ENCODE measurements at places on chromosomes 3 and 15.

GRCh38 chr15:88385078-88385700 is 82.0 kb downstream of the MRPL46 start:
- DNase-seq = no peak

DNA sequence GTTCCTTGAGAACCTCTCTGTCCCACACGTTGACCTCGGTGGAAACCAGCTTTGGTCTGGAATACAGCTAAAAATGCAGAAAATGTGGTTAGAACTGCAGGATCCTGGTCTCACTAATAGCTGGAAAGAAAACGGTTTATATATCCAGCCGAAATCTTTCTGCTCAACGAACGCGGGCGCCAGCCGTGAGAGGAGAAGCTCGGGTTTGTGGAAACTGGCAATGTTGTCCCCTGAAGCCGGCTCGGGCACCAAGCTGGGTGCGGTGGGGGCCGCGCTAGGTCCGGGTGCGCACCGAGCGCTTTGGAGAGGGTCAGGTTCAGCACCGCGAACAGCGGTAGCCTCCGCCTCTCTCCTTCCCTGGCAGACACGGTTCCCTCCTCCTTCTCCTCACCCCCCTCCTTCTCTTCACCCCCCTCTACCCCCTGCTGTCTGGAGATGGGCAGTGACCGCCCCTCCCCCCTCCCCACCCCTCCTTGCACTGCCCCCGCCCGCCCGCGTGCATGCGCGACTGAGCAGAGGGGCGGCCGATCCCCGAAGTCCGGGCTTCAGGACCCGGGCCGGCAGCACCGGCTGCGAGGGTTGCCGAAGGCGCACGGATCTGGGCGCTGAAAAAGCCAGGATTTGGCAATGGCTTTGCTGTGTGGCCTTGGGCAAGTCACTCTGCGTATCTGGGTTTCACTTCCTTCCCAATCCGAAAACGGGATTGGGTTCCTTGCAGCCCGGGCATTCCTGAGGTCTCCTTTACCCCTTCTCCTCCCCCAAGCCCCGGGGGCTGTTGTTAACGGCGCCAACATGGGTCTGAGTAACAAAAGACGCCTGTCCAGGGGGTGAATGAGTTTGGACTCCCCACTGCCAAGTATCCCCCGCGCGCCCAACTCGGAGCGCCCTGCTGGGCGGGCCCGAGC is at the start of gene SKOR1:
Gene SKOR1 (plus strand): TSS at position 534 of the 905 bp plus-strand sequence. CDS start 94 bp downstream, at position 628.
- DNase-seq = peak; percentile 49

GRCh38 chr15:44722011-44722410 is 10.7 kb downstream of the B2M start:
- no peak for DNase-seq

DNA sequence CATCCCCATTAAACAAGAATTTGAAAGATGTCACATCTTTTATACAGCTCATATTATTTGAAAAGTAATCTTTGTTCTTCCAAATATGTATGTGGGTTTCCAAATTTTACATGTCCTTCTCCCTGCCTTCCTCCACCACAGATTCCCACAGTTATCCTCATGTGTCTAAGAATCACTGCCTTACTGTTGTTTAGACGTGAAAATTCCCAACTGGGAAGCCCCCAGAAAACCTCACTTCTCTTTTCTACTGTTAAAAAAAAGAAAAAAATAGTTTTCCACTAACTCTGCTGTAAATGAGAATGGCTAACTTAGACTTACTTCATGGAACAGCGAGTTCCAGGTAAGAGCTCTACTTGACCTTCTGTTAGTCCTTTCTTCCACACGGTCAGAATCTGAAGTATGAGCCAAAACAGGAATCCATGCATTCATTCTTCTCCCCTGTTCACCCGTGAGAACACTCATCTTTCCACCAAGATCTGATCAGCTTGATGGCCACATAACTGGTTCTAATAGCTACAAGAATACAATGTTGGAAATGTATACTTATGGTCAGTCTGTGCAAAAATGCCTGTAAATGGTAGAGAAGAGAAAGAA is 17.9 kb upstream of the CSTA start:
- DNase-seq = no peak

DNA sequence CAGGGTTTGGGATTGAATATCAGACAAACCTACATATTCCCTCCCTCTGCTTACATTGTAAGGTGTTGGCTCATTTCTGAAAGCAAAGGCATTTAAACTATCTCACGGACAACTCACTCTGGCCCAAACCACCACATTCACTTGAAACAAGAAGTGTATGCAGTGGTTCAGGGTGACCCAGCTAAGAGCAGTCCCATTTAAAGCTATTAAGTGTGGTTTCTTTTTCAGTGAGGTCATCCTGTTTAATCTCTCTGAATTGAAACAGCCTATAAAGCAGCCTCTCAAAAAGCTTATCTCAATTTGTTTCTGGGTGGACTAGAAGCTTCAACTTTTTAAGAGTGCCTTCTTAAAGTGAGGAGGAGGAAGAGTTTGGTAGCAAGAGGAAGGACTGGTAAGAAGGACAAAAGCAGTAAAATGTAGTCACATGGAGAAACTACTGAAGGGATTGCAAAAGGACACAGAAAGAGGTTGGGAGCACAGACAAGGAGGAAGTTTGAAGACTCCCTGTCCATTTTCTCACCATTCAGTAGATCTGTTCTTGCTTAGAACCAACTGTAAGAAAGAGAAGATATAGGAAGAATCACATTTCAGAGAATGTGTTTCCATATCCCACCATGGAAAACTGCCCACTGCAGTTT is 151.6 kb downstream of the TMCO5A start:
- no peak for DNase-seq

GRCh38 chr3:112632596-112632995 is 8.3 kb downstream of the CCDC80 start:
- no peak for DNase-seq

- DNase-seq = no peak
Observed at GRCh38 chr3:98115717-98116116, 14.8 kb upstream of the OR5H1 start.

GRCh38 chr15:63417721-63418120 is 36.1 kb upstream of the CA12 start:
- DNase-seq = no peak

DNA sequence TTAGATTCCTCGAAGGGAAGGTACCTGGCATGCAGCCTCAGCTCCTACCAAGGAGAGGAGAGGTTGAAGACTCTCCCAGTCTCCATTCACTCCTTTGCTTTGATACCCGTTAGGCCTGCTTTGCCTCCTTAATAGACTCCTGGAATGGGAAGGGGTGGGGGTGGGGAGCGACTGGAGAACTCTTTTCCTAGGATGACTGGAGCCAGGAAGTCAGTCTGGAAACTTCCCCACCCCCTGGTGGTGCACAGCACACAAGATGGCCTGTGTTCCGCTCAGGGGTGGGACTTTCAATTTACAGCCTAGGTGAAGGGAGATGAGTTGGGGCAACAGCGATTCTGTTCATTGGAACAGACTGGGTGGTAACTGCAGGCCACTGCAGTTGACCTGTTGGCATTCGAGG is 21.4 kb upstream of the CELF6 start:
- DNase-seq = no peak

DNA sequence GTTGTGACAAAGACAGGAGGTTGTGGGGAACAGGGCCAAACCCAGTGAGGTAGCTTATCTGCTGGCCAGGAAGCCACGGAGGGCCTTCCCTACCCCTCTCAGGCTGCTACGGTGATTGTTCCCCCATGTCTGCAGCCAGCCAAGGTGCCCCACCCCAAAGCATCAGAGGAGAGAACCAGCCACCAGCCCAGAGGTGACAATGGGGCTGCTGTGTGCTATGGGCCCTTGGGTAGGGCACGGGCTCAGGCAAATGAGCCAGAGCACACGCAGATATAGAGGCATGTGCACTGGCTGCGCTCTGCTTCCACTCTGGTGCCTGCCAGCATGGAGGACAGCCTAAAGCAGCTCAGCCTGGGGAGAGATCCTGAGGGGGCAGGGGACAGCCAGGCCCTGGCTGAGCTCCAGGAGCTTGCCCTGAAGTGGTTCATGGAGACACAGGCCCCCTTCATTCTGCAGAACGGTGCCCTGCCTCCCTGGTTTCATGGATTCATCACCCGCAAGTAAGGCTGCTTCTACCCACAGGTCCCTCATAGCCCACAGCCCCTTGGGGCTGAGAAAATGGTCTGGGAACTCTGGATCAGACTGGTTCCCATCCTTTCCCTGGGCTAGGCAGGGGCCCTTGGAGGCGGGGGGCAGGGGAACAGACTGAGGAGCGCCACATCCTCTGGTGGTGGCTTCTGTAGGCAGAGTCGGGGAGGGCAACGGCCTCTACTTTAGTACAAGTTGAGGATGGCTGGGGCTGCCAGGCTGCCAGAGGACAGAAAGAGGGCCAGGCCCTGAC is at the start of gene SH2D7:
Gene SH2D7 (plus strand): TSS at position 301 of the 781 bp plus-strand sequence. CDS start 24 bp downstream, at position 325.
- peak; percentile 24 for DNase-seq

GRCh38 chr15:82715003-82715402 is 5.3 kb upstream of the AP3B2 start:
- DNase-seq = no peak

DNA sequence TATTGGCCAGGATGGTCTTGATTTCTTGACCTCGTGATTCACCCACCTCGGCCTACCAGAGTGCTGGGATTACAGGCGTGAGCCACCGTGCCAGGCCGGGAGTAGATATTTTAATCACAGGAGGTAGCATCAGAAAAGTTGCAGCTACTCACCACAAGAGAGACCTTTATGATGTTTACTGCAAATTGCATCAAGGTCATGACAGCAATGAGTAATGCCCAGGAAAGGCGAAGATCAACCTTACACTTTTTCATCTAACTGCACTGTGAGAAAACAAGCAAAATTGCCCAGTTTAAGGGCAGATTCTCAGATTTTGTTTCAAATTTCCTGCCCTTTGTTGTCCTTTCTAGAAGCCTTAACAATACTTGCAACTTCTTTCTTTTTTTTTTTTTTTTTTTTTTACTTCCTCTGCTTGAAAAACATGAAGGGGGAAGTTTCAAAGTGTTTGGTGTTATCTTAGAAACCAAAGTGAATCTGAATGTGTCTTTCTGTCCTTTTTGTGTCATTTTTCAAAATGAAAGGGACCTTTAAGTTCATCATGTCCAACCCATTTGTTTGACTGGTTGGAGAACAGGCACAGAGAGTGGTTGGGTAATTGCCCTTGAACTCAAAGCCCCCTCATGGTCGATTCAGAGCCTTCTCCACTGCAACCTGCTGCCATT is 25.0 kb downstream of the TGFBR2 start:
- DNase-seq = peak; percentile 69

GRCh38 chr3:72255791-72256559 is 471.0 kb upstream of the PROK2 start:
- no peak for DNase-seq

- DNase-seq = no peak
Observed at GRCh38 chr3:175150812-175151401, 291.8 kb downstream of the NAALADL2 start.

- no peak for DNase-seq
Observed at GRCh38 chr15:63414474-63415120, 33.0 kb upstream of the CA12 start.

- no peak for DNase-seq
Observed at GRCh38 chr15:49506341-49506740, 83.3 kb downstream of the FGF7 start.

Measured in activated T-cell treated with anti-CD3 and anti-CD28 coated beads, Interleukin-2, amount 50 U/mL, for 24 hours (primary cell).